ENCODE measurements at places on chromosomes 1 and 21.

DNA sequence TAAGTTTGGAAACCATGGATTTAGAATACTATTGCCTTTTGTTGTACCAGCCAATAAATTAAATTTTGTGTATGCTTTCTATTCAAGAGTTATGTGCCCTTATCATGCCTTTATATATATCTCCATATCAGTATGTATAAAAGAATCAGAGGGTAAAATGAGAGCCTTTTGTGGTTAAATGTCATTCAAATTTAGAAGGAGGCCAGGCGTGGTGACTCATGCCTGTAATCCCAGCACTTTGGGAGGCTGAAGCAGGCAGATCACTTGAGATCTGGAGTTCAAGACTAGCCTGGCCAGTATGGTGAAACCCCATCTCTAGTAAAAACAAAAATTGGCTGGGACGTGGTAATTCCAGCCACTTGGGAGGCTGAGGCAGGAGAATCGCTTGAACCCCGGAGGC lies 88.9 kb downstream of the XPR1 start:
- DNase-seq: no peak

GRCh38 chr1:205927247-205927646 lies 16.0 kb downstream of the SLC26A9 start:
- no peak for DNase-seq

DNA sequence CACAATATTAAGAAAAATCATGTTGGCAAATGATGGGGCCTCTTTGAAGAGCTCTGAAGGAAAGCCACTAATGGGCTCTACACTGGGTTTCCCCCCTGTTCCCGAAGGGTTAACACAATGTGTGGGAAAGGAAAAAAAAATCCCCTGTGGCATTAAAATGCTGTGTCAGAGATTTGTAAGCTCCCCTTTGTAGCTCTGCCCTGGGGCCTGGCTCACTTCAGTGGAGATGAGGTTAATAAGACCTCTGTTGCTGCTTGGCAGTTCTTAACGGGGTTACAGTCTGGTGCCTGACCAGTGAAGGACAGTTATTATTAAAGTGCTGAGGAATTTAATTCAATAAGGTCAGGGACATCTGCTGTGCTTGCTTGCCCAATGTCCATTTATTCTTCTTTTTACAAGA lies 129.7 kb upstream of the UBE2U start:
- DNase-seq: no peak

- DNase-seq: no peak
These were observed 104.4 kb downstream of the PTPN14 start for GRCh38 chr1:214446772-214447556.

GRCh38 chr1:64929221-64929620 lies 37.1 kb downstream of the JAK1 start:
- no peak for DNase-seq

DNA sequence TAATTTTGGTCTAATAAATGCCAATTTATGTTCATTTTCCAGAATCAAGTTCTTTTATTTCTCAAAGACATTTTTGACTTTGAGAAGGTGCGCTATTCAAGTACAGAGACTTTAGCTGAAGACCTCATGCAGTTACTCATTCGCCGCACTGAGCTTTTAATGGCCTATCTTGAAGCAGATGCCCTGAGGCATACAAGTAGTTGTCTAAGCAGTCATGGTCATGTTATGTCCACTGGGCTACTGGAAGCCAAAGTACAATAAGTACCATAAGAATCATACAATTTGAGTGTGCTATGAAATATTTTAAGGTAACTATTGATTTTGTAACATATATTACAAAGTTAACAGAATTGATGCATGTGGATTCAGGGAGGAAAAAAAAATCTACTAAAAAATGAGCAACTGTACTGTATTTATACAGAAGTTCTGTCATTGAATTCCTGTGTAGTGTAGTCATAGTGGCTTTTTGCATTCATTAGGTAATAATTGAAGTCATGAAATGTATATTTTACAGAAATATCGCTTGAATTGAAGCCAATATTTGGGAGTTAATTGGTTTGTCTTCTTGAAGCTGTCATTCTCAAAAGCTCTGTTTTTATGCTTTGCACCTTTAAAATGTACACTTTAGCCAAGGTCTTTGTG lies 13.5 kb upstream of the NEXN start:
- no peak for DNase-seq

DNA sequence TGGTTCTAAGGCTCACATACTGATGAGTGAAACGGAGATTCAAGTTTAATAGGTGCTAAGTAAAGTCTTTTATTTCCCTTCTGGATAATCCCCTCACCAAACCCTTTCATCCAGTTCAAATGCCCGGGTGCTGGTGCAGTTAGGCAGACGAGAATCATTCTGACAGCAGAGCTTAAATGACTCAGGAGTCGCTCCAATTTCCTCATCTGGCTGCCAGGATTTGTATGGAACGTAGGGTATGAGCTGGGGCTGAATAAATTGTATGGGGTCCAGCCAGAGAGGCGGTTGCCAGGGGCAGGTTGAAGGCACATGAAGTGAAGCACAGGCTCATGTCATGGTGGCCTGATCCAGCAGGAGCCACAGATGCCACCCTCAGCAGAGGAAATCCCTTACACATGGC lies 76.0 kb downstream of the PAPPA2 start:
- no peak for DNase-seq

GRCh38 chr1:201632364-201632952 lies 93.5 kb downstream of the NAV1 start:
- DNase-seq: no peak

DNA sequence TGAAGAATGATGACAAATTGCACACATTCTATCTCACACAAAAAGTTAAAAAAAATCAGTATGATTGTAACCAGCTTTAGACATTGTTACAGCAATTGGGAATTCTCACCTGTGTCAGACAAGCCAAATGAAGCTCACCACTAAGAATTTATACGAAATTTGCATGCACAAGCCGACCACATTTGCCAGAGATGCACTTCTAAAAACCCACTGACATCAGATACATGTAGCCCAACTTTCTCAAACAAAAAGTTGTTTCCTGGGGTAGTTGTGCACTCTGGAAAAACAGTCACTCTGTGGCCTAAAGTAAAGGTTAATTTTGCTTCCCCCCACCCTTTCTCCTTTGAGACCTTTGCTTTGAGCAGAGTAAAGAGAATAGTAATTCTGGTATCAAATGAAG lies 67.9 kb upstream of the IL12RB2 start:
- DNase-seq: no peak

DNA sequence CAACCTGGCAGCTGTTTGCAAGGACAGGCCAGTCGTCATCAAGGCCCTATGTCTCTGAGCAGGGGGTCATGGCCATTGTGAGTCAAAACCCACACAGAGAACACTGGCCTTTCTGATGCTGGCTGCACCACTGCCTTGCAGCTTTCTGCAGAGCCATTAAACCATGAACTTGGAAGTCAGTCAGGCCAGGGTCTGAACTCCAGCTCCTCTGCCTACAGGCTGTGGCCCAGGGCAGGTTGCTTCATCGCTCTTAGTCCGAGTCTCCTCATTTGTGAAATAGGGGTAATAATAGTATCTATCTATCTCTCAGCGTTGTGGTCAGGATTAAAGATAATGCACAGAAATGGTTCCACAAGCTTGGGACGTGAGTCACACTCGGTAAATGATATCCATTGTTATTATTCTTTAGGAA lies 35.8 kb upstream of the HIVEP3 start:
- DNase-seq: no peak

GRCh38 chr1:212782422-212783154 lies 9.0 kb downstream of the NSL1 start:
- DNase-seq: no peak

DNA sequence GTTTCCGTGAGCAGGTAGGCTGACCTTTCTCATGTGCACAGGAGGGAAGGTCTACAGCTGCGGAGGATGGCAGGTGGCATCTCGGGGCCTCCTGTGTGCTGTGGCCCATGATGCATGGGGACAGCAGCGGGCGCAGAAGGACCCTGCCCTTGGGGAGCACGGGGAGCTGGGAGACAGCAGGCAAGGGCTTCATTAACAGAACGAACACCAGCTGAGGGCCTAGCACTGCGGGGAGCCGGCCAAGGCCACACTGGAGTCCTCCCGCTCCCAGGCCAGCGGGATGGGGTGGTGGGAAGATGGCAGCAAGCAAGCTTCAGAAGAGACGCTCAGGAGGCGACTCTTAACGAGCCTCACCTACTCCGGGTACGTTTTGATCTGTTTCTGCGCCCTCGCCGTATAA lies 66.6 kb downstream of the SCCPDH start:
- no peak for DNase-seq

DNA sequence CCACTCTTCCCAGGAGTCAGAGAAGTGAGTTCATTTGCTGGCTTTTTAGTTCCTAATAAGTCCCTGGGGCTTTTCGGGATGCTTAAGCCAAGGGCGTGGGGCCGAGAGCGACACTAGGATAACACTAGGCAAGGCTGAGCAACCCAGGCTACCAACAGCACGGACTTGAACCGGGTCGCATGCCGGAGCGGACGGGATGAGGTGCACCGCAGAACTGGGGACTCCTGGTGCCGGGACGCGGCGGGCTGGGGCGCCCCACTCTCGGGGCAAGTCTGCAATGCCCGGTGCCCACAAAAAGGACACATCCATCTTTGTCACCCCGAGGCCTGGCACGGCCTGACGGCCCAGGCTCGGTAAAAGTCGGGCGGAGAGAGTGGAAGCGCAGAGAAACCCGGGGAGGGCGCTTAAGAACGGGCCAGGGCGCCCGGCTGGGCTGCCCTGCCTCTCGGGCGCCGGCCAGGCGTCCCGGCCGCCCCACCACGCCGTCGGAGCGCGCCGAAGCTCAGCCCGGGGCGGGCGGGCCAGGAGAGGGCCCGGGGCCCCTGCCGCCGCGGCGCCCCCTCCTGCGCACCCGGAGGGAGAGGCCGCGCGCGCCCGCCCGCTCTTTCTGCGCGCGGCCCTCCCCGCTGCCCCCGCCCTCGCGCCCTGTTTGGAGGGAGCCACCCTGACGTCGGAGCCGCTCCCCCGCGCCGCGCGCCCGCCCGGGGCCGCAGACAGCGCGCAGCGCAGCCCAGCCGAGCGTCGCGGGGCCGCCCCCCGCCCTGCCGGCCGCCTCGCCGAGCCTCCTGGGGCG lies at the start of gene NBL1:
TSS of gene NBL1 (plus strand) at position 710 of the 793 bp plus-strand sequence. CDS start 10,720 bp downstream, outside the sequence.
- DNase-seq: peak; percentile 64

GRCh38 chr1:17099616-17100340 lies 19.5 kb downstream of the PADI2 start:
- DNase-seq: no peak

DNA sequence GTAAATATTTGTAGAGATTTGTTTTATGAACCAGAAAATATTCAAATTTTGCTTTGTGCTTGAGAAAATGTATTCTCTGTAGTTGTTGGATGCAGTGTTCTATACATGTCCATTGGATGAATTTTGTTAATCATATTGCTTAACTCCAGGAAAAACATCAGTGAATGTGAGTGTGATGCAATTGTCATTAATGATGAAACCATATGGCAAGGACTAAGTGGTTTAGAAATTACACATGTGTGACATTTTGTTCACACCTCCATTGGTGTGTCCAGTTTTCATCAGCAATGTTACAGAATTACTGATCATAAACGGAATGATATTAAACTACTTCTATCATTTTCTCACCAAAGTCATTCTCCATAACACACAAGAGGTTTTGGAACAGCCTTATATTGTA lies 151.8 kb upstream of the ST6GALNAC5 start:
- no peak for DNase-seq

- no peak for DNase-seq
These were observed 99.4 kb upstream of the TLR5 start for GRCh38 chr1:223242382-223242955.

DNA sequence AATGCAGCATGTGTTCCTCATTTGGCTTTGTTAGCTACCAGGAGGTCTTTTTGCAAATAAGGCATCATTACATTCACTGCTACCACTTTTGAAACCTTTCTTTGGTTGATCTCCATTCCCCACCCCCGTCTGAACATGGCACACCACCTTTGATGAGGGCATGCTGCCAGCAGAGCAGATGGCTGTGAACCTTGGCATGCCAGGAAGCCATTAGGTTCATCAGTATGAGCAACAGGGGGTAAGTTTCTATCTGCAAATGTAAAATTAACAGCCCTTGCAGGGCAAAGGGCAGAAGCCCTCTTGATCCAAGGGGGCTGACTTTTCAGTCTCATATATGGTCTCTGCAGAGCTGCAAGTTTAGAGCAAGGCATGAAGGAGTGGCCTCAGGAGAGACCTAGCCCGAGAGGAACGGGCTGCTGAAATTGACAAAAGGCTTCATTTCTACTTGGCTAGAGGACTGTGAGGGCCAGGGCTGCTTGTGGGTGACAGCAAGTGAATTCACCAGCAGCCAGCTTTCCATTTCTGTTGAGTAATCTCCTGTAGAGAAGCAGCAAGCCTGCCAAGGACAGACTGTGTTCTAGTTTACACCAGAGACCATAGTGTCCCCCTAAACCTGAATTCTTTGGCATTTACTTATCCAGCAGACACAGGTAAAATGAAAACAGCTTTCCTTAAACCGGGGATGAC lies 127.9 kb downstream of the ZNF326 start:
- DNase-seq: no peak

DNA sequence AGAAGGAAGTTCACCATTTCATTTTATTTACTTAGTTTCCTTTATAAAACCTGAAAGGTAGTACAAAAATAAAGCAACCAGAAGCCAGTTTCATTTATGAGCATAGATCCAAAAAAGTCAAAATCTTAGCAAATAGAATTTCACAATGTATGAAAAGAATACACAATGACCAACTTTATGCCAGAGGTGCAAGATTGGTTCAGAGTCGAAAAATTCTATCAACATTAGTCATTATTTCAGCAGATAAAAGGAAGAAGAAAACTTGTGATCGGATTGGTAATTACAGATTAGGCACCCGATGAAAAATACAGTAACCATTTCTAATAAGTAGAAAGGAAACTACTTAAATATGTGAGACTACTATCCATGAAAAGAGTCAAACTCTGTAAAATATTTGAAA lies 89.1 kb downstream of the ITSN1 start:
- no peak for DNase-seq

- no peak for DNase-seq
These were observed 36.1 kb downstream of the DPH5 start for GRCh38 chr1:100989306-100990077.

DNA sequence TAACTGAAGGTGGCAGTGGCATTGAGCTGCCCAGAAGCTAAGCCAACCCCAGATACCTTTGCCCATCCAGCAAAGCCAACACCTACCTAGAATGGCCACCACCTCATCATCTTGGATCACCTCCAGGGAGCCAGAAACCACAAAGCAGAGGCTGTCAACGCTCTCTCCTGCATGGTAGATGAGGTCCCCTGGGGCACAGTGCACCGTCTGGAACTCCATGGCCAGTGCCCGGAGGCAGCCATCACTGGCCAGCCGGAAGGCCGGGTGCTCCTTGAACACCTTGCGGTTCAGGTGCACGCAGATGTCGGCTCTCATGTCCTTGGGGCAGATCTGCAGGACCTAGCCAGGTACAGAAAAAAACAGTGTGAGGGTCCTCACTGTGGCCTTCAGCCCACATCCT lies 336.5 kb downstream of the KCNH1 start:
- DNase-seq: no peak

DNA sequence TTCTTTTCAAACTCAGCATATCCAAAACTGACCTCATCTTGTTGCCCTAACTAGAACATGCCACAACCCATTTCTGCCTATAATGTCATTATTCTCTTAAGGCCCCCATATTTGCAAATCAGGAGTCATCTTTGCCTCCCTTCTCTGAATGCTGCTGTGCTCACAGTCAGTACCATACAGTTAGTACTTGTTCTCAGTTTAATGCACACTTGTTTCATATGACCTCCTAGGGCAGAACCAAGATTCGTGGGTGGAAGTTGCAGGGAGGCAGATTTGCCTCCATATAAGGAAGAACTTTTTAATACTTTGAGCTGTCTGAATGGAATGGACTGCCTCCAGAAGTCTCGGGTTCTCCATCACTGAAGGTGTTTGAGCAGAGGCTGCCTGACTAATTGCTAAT lies 9.2 kb downstream of the CAP1 start:
- DNase-seq: no peak
